ENCODE measurements at places on chromosomes 7 and 10.

- DNase-seq: no peak
These were observed 102.3 kb downstream of the SLC25A13 start for GRCh38 chr7:96219378-96220130.

DNA sequence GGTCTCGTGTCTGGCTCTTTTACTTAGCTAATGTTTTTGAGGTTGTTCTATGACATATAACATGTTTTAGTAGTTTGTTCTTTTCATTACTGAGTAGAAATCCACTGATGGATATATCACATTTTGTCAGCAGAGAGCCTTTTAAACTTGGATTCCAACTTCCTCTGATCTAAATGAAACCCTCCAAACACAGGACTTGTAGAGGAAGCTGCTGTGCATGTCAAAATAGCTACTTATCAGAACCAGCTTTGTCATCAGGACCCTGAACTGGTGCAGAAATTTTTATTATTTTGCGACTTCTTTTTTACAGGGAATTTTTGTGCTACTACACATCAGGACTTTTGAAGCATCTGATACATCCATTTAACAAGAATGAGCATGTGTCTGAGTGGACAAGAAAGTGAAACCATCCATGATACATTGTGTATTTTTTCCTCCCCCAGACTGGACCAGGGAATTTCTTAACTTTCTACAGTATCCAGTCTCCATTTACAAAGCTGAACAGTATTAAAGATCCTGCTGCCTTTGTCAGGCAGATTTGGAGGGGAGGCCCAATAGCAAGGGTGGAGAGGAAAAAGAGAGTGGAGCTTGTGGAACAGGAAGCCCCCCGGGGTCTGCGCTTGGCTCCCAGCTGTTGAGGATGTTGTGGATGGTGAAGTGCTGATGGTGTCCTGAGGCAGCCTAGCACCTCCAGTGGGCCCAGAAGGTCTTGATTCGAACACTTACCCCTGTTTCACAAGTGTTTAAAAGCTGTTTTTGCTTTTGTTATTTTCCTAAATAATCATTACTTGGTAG is 29.3 kb upstream of the MTPAP start:
- no peak for DNase-seq

DNA sequence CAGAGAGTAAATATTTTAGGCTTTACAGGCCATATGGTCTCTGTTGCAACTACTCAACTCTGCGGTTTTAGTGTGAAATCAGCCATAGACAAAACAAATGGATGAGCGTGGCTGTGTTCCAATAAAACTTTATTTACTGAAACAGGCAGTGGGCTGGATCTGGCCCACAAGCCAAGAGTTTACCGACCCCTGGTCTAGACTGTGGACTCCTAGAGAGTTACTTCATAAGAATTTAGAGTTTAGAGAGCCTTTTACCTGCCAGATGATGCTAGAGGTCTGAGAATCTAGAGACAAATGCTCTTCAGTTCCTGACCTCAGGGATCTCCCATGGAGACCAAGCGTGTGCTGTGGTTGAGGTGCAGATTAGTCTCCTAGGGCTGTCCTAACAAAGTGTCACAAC is 174.8 kb downstream of the PTEN start:
- DNase-seq: no peak

DNA sequence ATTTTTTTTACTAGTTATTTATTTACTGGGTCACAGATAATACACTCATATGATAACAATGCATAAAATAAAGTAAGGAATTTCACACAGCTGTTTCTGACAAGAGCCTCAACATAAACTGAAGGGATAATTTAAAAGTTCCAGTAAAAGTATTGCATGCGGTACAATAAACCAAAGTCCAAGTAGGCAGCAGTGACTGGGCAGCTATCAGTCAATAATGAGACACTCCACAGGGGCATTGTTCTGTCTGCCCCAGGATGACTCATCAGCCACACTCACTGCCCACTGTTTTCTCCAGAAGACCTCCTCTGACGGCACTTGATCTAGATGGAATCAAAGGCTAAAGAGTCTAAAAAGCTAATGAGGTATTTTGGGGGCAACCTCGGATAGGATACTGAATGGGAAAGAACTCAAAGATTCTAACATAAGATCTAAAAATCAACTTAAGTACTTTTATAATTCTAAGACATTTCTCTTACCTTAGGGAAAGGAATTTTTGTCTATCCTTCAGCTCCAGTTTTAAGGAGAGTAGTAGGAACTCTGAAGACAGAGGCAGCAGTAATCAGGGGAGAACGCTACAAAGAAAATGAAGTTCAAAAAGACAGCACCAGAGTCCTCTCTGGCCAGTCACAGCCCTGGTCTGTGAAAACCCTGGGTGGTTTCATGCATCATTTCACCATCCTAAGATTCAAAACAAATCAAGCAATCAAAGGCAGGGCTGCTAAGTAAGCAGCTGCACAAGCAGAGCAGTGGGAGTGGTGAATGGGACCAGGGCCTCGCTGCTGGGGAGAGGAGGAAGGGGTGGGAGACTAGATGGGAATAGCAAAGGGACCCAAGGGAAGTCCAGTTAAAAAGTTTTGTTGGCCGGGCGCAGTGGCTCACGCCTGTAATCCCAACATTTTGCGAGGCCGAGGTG is 175.1 kb downstream of the AVL9 start:
- DNase-seq: no peak

DNA sequence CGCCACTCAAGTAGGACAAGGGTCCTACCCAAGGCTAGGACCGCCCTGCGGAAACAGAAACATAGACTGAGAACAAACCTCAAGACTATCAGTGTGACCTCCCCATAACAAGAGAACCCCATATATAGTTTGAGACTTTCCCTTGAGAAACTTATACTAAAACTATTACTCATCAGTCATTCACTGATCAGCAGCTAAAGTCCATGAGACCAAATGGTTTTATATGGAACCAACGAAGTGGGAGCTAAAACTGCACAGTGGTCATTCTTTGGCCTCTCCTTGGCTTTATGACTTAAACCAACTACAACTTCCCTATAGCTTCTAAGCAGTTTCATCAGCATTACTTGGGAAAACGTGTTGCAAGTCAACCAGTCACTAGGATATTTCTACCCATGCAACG is 13.7 kb upstream of the ZSCAN21 start:
- DNase-seq: no peak

DNA sequence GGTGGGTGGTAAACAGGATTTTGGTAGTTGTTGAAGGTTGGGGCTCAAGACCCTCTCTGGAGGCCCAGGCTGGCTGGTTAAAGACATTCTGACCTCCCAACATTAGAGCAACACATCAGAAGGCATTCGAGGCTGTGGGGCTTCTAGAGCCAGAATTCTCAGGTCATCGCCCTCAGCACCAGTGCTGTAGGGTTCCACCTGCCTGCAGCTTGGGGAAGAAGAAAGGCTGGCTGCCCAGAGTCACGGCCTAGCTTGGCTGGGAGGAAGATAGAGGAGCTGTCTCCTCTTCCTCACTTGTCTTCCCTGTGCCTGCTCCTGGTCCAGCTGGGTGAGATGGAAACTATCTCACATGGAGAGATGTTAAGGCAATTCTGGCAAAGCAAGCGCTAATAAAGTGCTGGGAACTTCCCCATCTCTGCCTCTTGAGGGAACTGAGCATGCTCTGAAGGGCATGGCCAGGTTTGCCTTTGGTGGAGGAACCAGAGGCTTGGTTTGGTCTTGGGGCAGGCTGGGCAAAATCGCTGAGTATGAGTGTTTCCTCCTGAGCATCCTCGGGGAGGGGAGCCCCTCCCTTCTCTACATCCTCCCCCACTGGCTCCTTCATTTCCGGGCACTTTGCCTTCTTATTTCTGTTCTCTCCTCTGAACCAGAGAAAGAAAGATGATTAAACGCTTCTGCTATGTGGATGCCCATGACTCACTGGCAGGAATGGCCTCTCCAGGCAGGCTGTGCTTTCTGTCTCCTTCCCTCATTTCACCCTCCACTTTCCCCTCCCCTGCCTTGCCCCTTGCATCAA is 509.0 kb upstream of the PODXL start:
- DNase-seq: no peak

- DNase-seq: no peak
These were observed 12.3 kb downstream of the ERCC6 start for GRCh38 chr10:49526619-49527018.

DNA sequence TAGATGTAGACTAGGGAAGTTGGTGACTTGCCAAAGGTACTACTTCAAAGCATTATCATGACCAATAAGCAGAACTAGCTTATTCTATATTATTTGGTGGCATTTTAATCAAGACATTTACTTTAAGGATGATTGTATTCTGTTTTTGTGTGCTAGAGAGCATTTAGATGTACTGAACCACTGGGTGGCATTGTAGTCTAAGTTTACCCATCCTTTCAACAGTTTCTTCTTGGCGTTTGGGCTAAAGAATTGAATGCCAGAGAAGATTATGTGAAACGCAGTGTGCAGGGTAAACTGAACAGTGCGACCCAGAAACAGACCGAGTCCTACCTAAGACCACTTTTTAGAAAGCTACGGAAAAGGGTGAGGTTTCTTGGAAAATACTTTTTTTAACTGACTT is 26.8 kb downstream of the PRPF18 start:
- DNase-seq: no peak

GRCh38 chr10:47018026-47018735 is 107.0 kb downstream of the PTPN20 start:
- no peak for DNase-seq

DNA sequence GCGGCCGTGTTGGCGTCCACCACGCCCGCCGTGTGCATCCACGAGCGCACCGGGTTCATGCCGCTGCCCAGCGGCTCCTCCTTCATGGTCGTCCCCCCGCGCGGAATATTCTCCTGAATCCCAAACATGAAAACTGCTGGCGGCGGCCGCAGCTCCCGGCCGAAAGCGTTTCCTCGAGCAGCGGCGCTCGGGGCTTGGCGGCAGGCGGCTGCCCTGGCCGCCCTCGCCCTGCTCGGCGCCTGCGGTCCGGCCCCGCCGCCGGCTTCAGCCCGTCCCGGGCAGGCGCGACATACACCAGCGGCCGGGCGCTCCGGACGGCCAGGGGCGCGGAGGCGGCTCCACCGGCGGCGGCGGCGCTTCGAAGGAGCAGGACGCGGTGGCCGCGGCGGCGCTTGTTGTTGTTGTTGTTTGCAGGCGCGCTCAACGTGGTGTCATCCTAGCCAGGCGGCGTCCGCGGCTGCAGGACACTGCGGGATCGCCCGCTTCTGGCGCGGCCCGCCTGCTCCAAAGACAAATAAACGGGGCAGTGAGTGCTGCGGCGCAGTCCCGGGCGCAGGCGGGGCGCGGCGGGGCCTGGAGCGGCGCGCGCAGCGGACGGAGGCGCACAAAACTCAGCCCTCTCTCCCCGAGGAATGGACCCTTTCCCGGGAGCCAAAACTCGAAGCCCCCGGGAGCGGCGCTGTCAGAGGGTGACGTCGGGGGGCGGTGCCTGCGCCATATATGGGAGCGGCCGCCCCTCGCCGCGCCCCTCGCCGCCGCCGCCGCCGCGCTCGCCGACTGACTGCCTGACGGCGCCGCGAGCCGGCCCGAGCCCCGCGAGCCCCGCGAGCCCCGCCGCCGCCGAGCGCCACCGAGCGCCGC is at the start of gene EBF3:
Gene EBF3, minus strand, starts transcription at position 634 of the 861 bp plus-strand sequence. Its CDS starts 506 bp downstream, at position 128.
- peak; percentile 54 for DNase-seq

DNA sequence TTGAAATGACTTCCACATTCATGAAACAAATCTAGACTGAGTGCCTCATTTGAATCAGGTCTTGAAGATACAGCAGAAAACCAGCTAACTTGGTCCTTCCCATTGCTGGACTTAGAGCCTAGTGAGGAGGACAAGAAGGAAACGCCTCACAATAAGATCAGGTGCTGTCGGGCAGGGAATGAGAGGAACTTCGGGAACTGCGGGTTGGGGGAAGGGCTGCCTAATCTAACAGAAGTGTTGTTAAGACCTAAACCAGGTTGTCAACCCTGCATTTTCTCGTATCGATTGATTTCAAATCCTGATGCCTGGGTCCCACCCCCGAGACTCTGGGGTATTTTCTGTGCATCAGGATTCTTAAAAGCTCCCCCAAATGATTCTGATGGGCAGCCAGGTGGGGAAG is 26.3 kb downstream of the MACROH2A2 start:
- no peak for DNase-seq

GRCh38 chr10:80579849-80580637 is 42.3 kb downstream of the SH2D4B start:
- no peak for DNase-seq

DNA sequence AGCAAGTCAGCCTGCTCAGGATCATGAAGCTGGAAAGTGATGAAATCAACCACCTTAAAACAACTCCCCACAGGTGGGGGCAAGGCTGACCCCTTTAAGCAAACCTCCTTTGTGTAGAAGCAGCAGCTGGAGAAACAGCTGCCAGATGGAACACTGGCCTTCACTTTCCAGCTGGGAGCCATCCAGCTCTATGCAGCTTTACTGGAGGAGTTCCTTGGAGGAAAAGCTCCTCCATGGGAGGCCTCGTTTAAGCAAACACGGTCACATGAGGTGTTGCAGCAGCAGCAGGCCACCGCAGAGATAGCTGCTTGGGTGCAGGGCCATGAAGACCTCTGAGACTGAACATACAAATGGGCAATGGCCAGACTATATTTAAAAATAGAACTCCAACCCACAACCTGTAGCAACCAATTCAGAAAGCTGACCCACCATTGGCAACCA is 13.0 kb upstream of the DLG5 start:
- no peak for DNase-seq

DNA sequence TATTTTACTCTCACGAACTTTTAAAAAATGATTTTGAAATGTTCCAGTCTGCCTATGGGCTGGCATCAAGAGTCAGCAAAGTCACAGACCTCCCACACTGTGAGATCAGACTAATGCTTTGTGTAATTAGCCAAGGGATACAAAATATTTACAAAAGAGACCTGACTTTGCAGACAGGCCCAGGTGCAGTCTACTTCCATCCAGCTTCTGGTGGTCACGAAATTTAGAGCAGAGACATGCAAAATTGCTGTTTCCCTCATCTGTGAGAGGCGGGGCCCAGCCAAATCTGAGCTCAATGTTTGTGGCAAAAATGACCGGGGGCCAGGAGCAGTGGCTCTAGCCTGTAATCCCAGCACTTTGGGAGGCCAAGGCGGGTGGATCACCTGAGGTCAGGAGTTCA is 82.5 kb upstream of the PITRM1 start:
- no peak for DNase-seq

DNA sequence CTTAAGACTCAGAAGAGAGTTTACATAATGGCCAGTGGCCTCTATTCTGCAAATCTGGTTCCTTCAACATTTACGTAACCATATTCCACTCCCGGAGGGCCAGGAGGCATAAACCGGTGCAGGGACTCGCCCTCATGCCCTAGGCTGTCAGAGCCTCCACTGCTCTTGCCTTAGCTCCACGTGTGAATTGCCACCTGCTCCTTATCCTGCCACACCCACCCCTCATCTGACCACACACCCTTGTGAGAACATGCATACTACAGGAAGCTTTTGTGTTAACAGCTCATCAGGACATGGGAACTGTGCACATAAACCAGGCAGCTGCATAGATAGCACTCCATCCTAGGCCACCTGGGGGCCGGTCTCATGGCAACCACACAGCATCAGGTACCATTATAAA is 146.7 kb upstream of the PFKP start:
- DNase-seq: no peak
